ENCODE measurements at places on chromosomes 2 and 18.

DNA sequence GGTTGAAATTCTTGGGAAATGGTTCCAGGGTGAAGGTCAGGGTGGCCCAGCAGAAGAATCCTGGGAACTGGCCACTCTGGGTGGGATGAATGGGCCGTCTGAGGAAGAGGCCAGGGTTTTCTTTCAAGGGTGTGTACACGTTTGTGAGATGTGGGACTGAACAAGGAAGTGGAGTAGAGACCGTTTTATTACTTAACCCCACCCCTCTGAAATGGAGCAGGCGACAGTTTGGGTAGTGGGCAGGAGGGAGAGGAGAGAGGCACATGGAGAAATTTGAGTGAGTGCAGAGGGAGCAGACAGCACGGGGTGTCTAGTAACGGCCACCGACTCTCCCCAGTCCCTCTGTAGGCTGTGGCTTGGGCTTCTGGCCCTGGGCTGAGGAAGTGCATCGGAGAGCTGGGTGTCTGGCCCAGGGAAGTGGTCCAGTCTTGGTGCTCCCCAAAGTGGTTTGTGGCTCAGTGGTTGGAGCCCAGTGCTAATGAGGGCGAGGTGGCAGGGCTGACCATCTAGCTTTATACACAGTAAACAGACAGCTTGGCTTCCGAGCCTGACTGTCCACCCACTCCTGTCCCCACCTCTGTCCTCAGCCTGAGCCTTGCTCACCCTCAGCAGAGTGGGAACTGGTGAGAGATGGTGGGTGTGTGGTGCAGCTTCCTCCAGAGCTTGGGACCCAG lies 135.3 kb downstream of the DYSF start:
- DNase-seq = no peak

GRCh38 chr2:230865766-230866755 lies 1.3 kb downstream of the ITM2C start:
- peak; percentile 41 for DNase-seq

GRCh38 chr2:24894750-24895149 lies 25.3 kb downstream of the ADCY3 start:
- no peak for DNase-seq

DNA sequence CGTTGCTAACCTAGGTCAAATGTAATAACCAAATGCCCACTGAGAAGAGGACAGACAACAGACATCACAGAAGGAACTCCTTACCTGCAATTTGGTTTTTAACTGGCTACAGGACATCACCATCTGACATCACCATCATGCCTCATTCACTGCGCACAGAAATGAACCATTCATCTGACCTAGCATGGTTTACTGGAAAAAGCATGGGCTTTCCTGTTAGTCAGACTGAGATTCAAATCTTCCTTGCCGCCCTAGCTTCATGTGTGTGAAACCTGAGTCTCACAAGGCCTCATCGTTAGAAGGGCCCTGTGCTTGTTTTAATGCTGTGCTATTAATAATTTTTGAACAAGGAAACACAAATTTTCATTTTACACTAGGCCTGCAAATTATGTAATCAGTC lies 1.1 kb upstream of the HIBCH start:
- no peak for DNase-seq

GRCh38 chr2:16625201-16625729 lies 40.4 kb downstream of the CYRIA start:
- no peak for DNase-seq

- no peak for DNase-seq
Measured at GRCh38 chr18:49752095-49752457, 61.3 kb downstream of the ACAA2 start.

GRCh38 chr2:37477921-37478320 lies 133.5 kb downstream of the QPCT start:
- DNase-seq = no peak

GRCh38 chr2:84972932-84973331 lies 2.0 kb downstream of the KCMF1 start:
- DNase-seq = no peak

DNA sequence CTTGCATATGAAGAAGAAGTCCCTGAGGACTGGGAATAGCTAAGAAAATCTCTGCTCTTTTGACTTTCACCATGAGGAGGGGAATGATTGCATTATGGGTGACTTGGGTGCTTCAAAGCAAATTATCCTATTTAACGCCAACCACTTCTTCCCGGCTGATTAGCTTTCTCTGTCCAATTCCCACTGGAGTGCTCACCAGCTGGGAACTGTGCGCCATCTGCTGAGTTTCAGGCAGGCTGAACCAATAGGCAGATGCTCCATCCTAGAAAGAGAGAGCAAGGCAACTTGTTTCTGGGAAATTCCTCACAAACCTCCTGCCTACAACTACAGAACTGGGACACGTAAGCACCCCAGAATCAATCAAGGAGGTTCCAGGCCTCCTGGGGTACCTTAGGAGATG lies 49.4 kb downstream of the POLE4 start:
- DNase-seq = no peak

- no peak for DNase-seq
Measured at GRCh38 chr18:35634323-35634722, 52.8 kb downstream of the GALNT1 start.

GRCh38 chr2:165305391-165306096 lies 66.3 kb downstream of the SCN2A start:
- DNase-seq = no peak

Data from effector memory CD8-positive, alpha-beta T cell (primary cell).